NCI-H1436 (cell line): ENCODE measurements at places on chromosomes 12 and 14.

- DNase-seq: no peak
Measured at GRCh38 chr14:61839507-61839906, 77.3 kb downstream of the SNAPC1 start.

GRCh38 chr14:53953002-53953827 lies 3.4 kb downstream of the BMP4 start:
- no peak for DNase-seq

- no peak for DNase-seq
Measured at GRCh38 chr14:96072076-96072475, 32.9 kb downstream of the C14orf132 start.

- DNase-seq: peak; percentile 80
Measured at GRCh38 chr12:18250313-18250916, 10.9 kb upstream of the PIK3C2G start.
